ENCODE measurements at places on chromosomes 1 and 21. TPM values are rescaled to one million over a fixed set of nuclear protein-coding genes. Genes with fewer than 3 reads are reported as not detected.

The LENEP gene
- not detected for total RNA-seq

The HES3 gene
- not detected for total RNA-seq

The SYCP1 gene
- total RNA-seq: not detected

The PGBD5 gene
- total RNA-seq: 0.42 TPM

The CAPZA1 gene
- total RNA-seq: 59.3 TPM

Data from A549 treated with ZK216348 at 1 μM for 4 hours (cell line).